Activated naive CD8-positive, alpha-beta T cell treated with anti-CD3 and anti-CD28 coated beads for 36 hours (primary cell): ENCODE measurements at places on chromosomes 7 and 10. TPM values are rescaled to one million over a fixed set of nuclear protein-coding genes. Genes with fewer than 3 reads are reported as not detected.

GRCh38 chr7:16423761-16424160, 2.4 kb upstream of the CRPPA start:
- DNase-seq, result no peak

DNA sequence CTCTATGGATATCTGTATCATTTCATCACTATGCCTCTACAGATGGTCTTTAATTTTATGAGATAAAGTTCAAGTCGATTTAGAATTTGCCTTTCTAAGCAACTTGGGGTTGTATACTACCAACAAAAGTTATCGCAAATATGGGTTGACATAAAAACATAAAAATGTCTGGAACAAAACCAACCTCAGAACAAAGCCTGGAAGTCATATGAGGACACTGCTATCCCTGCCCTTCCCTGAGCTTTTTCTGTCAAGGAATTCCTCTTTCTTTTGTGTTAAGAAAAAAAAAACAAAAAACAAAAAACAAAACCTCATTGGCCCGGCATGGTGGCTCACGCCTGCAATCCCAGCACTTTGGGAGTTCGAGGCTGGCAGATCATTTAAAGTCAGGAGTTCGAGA, 319.3 kb downstream of the CAMK1D start:
- no peak for DNase-seq

DNA sequence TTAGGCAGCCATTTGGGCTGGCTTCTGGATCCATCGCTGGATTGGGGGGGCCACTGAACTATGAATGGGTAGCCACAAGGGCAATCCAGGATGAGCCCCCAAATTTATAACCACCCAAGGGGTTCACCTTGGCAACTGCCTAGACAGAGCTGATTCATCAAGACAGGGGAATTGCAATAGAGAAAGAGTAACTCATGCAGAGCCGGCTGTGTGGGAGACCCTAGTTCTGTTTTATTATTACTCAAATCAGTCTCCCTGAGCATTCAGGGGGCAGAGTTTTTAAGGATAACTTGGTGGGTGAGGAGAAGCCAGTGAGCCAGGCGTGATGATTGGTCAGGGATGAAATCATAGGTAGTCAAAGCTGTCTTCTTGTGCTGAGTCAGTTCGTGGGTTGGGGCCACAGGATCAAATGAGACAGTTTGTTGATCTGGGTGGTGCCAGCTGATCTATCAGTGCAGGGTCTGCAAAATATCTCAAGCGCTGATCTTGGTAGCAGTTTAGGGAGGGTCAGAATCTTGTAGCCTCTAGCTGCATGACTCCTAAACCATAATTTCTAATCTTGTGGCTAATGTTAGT, 57.9 kb downstream of the DNAJB9 start:
- no peak for DNase-seq

DNA sequence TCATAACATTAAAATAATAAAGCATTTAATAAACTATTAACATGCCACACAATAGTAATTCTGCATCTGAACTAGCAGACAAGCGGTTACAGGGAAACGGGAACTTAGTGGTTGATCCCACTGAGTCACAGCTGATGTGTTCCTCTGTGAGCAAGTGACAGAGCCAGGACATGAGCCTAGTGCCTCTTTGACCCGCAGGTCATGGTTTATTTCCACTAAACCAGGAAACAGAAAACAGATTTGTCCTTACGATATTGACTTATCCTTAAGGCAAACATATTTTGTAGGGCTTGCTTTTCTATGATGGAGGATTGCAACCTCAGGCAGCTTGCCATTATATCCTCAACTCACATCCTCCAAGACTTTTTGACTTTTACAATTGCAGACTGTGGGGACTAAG, 987.3 kb downstream of the CCSER2 start:
- no peak for DNase-seq

DNA sequence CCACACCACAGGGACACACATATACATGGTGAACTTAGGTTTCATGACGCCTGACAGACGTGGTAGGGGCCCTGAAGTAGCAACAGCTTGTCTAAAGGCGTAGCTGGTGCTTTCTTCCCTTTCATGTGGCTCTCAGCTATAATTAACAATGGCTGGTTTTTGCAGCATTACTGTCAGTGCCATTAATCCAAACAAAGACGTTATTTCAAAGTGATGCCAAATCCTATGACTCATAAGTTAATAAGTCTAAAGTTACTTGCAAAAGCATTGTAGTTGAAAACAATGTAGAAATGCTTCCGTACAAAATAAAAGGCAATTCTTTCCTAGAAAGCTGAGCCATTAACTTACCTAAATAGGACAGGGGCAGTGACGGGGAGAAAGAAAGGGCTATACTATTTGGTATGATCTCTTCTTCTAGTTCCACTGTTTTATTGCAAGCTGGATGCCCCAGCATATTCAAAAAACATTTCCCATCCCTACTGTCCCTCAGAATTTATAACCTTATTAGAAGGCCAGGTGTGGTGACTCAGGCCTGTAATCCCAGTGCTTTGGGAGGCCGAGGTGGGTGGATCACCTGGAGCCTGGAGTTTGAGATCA, 105.4 kb downstream of the ODAD2 start:
- no peak for DNase-seq

GRCh38 chr7:2215851-2216250, 16.9 kb downstream of the MAD1L1 start:
- no peak for DNase-seq

GRCh38 chr7:132636581-132636980, 60.3 kb upstream of the PLXNA4 start:
- DNase-seq, result no peak

- DNase-seq, result no peak
Observed at GRCh38 chr7:110309941-110310340, 781.0 kb upstream of the LRRN3 start.

DNA sequence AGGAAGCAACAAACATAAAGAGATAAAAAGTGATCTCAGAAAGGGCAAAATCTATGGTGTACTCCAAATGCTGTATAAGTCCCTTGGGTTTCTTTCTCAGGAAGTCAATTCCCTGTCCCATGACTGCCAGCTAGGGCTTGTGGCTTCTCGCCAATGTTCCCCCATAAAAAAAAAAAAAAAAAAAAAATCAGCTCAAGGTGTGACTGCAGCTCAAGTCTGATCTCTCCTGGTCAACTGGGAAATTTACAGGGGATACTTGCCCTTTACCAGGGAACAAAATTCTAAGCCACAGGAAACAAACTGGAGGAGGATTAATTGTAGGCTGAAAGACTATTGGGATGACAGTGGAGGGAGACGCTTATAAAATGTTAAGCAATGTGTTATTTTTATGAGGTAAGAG, 76.0 kb downstream of the PCGF5 start:
- no peak for DNase-seq

- DNase-seq, result no peak
Observed at GRCh38 chr7:47202146-47202783, 379.6 kb downstream of the TNS3 start.

- no peak for DNase-seq
Observed at GRCh38 chr10:62734781-62735463, 69.6 kb upstream of the ADO start.

- DNase-seq, result no peak
Observed at GRCh38 chr10:110724116-110724921, 80.2 kb downstream of the RBM20 start.

- DNase-seq, result no peak
Observed at GRCh38 chr7:55245271-55245723, 119.8 kb upstream of the LANCL2 start.

DNA sequence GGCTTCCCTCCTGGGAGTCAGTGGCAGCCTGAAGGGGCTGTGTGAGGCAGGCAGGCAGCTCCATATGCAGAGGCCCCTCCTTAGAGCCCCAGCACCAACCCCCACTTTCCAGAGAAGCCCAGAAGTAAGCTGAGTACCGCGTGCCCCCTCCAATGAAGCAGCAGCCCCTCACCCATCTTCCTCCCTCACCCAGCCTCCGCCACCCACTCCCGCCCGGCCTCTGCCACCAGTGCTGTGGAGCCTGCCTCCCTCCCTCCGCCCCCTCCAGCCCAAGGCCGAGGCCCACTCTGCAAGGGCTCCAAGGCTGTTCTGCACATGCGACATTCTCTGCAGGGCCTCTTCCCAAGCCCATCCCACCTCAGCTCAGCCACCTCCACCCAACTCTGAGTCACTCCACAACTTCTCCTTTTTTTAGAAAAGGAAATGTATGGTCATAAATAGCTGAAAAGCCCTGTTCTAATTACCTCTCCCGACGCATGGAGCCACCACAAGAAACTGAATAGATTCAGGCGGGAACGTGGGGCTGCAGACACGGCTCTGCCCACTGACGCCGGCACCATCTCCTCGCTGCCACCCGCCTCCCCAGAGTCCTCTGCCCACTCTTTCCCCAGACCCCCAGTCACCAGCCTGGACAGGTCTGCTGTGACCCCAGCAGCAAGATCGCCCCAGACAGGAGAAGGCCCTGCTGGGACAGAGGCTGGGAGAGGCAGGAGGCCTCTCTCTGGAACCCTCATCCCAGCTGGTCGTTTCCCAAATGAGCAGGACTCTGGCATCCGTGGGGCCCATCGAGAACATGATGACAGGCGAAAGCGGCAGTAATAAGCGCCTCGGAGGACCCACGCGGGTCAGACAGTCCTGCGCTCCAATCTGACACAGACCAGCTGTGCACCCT, 213.9 kb downstream of the MAD1L1 start:
- DNase-seq, result no peak

The RBP3 gene
- total RNA-seq, result not detected

The SLC26A4 gene
- 1.2 TPM for total RNA-seq

The ANKRD1 gene
- total RNA-seq, result not detected

The SEMA3A gene
- 1.9 TPM for total RNA-seq
